Iris pigment epithelial cell (primary cell): ENCODE measurements at places on chromosomes 2 and 18.

DNA sequence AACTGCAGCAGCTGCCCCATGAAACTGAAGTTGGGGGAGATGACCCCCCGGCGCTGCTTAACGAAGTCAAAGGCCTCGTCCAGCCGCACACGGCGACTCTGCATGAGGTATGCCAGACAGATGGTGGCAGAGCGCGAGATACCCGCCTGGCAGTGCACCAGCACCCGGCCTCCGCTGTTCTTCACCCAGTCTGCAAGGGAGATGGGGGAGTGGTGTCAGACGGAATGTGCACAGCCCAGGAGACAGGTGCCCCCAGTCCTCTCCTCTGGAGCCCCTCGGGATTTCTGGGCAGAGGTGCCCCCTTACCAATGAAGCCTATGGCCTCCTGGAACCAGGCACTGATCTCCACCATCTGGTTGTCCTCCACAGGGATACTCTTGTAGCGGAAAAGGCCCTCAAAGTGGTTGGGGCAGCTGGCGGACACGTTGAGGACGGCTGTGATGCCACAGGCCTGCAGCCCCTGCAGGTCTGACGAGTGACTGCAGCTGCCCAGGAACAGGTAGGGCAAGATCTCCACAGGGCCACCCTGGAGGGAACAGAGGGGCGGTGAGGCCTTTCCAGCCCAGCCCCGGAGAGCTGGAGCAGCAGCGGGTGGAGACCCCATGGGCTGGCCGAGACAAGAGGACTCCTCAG is 1.3 kb downstream of the DUSP2 start:
- DNase-seq: no peak

- DNase-seq: no peak
Observed at GRCh38 chr2:74514368-74515270, at the start of gene TLX2. TLX2 (plus strand) TSS chr2:74514450; CDS start chr2:74514807, 357 bp downstream.

DNA sequence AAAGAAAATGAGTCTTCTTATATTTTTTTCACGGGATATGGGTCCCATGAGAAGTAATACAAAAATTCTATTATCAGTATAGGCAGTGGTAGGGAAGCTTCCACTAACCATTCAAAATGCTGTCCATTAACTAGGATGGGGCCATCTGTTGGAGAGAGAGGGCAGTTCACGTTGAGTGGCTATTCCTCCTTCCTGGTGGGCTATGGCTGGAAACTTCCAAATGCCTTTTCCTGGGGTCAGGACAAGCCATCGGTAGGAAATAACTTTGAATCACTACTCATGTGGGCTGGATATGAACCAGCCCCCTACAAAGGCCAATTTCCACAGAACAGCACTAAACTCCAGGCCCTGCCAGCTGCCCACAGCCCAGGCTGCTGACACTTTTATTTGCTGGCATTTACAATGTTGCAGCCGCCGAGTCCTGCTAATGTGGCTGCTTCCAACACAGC is 156.1 kb upstream of the HNRNPA3 start:
- no peak for DNase-seq

- DNase-seq: peak; percentile 63
Observed at GRCh38 chr18:25832001-25832604, 258.3 kb downstream of the SS18 start.

GRCh38 chr2:151808258-151809072 is 19.8 kb downstream of the ARL5A start:
- peak; percentile 32 for DNase-seq

DNA sequence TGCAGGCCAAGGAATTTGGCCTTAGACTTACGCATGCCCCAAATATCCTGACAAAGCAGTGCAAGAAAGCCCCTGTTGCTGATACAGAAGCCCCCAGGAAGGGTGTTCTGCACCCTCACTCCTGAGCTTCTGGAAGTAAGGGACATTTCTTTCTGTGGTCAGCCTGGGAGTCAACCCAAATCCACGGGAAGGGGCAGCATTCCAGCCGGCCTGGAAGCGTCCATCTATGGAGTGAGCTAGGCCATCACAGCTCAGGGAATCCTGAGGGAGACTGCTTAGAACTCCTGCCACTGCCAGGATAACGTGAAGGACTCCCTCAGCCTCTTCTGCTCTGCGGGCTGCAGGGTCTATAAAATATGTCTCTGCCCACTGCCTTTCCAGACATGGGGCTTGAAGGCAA is 173.9 kb downstream of the ANAPC1 start:
- no peak for DNase-seq

DNA sequence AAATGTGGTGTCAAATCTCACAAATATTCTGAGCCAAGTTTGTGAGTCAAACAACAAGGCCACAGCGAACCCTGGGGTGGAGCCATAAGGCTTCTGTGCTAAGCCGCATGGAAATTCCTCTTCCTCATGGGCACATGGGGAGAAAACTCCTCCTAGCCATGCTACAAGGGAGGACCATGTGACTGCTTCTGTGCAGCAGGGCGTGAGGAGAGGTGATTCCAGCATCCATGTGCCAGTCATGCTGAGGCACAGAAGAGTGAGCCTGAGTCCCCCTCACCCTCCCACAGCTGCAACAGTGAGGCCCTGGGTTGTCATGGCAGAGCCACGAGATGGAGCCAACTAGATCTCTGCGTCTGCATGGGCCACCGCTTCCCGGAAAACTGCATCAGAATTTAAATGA is 488.8 kb upstream of the RAB6C start:
- DNase-seq: no peak
